Hematopoietic multipotent progenitor cell treated with erythropoietin and hydrocortisone succinate and interleukin-3 and kit ligand, for 17 days (in vitro differentiated cells): ENCODE measurements at places on chromosomes 5 and 9.

DNA sequence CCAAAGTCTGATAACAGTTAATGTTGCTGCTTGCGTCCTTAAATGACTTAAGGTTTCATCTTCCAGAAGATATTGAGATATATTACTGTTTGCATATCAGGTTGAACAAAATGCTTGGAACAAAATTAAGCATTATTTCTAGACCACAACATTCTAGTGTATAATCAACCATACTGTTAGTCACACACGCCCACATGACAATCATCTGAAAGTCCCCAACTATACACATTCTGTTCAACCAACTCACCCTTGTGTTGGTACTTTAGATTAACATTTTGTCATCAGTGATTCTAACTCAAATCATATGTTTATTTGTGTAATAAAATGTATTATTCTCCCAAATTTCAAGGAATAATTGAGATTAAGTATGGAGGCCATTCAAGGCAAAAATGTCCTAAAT lies 47.3 kb downstream of the LURAP1L start:
- no peak for DNase-seq

DNA sequence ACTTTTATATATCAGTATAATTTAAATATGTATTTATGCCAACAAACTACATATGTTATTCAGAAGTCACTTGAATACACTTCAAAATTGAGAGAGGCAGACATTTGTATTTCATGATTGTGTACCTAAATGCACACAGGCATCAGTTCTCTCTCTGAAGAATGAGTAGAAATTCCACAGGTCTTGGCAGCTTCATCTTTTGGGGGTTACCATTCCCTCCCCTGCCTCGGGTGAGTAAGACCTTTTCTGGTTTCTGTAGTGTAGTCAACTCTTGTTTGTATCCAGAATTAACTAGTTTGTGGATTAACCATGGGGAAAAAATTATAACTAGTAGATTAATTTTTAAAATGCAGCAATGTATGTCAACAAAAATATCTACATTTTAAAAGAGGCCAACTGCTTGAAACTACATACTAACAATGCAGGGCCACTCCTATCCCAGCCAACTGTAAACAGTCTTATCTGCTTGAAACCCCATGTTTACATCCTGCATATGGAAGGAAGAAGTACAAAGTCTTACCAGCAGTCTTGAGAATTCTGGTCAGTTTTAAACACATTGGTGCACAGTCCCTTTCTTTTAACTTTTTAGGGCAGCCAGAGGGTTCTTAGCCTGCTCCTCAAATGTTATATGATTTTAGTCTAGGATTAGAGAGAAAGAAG lies 339.6 kb upstream of the KIF2A start:
- no peak for DNase-seq

- DNase-seq: no peak
Measured at GRCh38 chr9:30977965-30978364, 1406.5 kb upstream of the ACO1 start.

DNA sequence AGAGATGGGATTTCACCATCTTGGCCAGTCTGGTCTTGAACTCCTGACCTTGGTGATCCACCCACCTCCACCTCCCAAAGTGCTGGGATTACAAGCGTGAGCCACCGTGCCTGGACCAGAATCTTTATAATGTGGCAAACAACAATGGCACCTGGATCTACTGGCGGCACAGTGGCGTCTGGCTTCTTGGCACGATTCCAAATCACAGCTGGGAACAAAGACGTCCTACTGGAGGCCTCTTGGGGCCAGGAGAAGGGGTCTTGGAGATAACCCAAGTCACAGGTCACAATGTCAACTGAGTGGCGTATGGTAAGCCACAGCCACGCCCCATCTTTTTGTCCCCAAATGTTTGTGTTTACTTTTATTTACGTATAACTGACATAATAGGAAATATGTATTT lies 77.8 kb upstream of the RAPGEF1 start:
- DNase-seq: no peak

DNA sequence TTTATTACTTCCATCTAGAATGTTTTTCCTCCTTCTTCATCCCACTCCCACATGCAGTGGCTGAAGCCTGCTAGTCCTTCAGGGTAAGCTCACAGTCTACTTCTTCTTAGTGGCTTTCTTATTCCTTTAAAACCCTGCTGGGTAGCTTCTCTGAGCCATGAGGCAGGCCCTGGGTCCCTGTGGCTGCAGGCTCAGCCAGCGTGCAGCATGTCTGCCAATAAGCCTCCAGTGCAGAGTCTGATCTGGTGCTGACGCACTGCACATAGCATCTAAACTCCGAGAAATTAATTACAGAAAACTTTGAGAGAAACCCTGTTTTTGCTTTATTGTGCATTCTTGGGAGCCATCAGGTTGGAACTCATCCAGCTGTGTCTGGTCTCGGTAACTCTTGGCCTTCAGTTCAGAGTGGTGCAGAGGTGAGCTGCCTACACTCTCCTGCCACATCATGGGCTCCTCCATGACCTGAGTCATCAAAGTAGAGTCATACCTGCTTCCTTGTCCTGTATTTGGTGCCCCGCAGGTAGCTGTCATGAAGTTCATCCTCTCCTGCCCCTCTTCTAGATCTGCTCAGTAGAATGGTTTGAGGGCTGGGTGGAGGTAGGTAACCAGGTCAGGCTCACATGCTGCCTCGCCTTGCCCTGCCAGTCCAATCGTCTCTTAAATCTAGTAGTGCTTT lies 339.4 kb downstream of the KDM4C start:
- DNase-seq: no peak

- DNase-seq: no peak
Measured at GRCh38 chr5:169166078-169166477, 134.9 kb downstream of the SLIT3 start.

DNA sequence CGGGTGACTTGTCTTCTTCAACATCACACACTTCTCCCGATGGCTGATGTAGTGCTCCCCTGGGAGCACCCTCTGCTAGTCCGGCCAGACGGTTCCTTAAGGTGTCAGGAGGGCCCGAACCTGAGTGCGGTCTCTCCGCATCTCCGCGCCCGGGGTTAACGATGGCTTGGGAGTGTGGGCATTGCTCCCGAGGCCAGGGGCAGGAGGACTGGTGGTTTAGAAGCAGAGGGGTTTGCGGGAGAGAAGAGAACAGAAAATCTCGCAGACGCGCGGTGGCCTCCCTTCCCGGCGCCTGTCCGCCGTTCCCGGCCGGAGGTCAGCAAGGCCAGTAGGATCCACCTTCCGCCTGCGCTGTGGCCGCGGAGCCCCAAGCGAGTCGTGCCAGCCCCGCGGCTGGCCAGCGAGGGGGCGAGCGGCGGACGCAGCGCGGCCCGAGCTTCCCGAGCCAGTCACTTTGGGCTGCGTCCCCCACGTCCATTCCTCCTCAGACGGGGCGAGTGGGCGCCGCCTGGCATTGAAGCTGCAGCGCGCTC lies 700 bp downstream of the CDO1 start:
- no peak for DNase-seq

GRCh38 chr5:60672693-60673264 lies 27.2 kb downstream of the DEPDC1B start:
- DNase-seq: no peak

DNA sequence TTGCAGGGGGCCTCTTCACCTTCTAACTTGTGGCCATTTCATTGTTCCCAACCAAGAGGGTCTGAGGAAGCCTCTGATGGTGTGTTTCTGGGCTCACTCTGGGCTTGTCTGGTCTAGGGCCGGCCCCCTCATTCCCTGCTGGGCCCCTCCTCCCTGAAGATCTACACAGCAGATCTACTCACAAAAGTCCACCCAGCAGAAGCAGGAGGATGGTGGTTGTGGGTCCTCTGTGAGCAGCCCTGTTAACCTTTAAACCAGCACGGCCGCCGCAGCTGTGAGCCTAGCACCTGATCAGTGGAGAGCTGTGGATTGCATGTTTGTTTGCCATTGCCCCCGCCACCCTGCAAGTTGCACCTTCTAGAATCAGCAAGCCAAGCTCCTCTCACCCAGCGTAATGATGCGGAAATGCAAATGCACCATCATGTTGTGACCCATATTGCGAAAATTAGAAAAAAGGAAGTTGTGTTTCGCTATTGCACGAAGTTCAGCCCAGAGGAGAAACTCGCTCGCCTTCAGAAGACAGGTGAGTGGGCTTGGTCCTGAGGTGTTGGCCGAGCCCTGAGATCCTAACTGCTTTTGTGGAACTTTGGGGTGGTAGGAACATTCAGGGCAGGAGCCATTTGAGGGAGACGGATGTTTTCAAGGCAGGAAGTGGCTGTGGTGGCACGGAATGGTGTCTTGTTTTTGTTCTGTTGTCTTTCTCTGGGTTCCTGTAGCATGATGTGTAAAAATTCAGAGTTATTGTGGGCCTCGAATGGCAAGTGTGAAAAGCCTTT lies 16.7 kb downstream of the FGD3 start:
- DNase-seq: no peak

DNA sequence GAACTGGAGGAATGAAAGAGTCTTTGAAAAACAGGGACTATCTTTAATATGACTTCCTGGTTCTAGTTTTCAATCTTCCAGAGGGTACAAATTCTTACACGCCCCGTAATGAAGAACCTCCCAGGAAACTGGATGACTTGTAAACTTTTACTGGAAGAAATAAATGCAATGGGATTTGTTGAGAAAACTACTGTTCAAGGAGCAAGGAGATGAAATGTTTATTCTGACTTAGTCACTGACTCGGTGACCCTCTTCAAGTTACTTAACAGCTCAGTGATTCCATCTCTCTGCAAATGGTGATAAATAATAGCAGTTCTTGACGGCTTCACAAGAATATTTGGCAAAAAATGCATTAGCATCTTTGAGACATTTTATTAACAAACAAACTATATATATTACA lies 858.6 kb downstream of the PTPRD start:
- DNase-seq: no peak

- DNase-seq: no peak
Measured at GRCh38 chr9:132935026-132935425, 9.4 kb downstream of the TSC1 start.

DNA sequence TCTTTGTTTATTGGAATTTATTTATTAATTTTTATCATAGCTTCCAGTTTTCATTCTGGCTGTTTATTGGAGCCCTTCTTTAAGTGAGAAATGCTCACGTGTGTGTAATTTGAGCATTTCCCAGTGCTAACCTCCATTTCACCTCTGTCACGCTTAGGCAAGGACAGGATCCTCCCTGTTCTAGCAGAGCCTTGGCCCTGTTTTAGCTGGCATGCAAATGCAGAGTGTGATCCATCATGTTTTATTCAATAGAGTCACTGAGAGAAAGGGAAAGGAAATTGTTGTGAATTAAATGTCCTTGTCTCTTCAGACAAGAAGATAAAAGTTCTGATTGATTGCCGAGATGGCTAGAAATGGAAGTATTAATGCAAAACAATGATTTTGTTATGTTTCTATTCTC lies 137.3 kb upstream of the ACO1 start:
- DNase-seq: no peak

DNA sequence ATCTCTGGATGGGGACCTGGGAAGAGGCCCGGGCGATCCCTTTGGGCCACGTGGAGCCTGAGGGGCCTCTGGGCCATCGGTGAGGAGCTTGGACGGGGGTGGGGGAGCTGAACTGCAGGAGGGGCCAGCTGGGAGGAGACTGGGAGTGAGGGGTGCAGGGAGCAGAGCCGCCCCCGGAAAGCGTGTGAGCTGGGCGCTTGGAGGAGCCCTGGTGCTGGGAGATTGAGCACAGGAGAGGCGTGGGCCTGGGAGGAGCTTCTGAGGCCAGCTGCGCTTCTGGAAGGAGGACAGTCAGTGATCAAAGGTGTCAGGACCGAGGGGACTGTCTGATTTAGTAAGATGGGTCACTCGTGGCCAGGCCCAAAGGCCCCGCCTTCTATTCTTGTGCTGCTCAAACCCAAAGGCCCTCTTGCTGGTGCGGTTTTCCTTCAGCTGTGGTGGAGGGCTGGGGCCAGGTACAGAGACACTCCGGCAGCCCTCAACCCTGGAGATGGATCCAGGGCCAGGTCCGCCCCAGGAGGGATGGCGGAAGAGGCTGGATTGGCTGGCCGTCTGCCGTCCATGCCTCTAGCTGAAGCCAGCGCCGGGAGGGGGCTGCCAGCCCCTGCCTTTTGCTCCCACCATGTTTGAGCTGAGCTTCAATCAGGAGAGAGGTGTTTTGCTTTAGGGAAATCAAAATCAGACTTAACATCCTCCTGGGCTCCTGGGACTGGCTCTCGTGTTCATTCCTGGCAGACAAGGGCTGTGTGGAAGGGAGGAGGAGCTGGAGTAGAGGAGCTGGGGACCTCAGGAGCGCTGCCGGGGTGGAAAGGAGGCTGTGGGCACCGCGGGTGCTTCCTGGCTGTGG lies 21.6 kb downstream of the NCS1 start:
- DNase-seq: no peak

GRCh38 chr9:79268806-79269205 lies 303.0 kb upstream of the TLE4 start:
- no peak for DNase-seq

DNA sequence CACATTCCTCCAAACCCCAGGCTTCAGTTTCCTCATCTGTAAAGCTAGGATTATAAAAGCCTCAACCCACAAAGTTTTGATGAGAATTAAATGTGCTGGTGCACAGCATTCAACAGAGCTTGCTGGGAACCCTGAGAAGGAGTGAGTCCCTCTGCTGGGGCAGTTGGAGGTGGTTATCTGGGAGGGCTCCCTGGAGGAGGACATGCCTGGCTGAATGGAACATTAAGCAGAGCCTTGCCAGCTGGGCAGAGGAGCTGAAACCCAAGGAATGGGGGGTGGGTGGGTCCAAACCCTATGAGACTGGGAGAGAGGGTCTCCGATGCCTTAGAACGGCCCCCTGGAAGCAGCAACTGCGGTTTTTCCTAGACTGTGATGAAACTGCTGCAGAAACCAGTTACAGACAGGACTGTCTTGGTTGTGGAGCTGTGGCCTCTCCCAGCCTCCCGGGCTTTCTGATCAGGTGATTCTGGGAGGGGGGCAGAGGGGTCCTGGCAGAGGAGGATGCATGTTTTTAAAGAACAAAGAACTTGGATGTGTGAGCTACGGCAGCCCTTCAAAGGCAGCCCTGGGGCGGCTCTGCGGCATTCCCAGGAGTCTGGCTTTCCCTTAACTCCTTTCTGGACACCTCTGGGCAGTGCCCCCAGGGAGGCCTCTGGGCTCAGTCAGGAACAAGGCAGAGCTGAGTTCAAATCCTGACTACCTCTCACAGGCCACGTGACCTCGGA lies 20.8 kb downstream of the FIBCD1 start:
- DNase-seq: no peak

DNA sequence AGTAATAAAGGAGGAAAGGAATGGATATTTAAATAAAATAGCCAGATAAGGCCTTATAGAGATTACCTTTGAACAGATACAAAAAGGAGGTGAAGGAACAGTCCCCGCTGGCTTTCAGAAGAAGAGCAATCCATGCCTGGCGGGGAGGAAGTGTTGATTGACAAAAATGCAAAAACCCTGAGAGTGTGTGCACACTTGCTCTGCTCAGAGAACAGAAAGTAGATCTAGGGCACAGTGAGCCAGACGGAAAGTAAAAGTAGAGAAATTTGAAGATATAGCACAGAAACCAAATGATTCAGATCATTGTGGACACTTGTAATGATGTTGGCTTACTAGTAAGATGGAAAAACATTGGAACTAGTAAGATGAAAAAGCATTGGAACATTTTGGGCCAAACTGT lies 720.6 kb downstream of the PTPRD start:
- DNase-seq: no peak

- no peak for DNase-seq
Measured at GRCh38 chr9:97484134-97484533, 17.3 kb upstream of the TMOD1 start.
